Right lung (tissue), 10 donors: ENCODE measurements at places on chromosomes 2 and 18.

DNA sequence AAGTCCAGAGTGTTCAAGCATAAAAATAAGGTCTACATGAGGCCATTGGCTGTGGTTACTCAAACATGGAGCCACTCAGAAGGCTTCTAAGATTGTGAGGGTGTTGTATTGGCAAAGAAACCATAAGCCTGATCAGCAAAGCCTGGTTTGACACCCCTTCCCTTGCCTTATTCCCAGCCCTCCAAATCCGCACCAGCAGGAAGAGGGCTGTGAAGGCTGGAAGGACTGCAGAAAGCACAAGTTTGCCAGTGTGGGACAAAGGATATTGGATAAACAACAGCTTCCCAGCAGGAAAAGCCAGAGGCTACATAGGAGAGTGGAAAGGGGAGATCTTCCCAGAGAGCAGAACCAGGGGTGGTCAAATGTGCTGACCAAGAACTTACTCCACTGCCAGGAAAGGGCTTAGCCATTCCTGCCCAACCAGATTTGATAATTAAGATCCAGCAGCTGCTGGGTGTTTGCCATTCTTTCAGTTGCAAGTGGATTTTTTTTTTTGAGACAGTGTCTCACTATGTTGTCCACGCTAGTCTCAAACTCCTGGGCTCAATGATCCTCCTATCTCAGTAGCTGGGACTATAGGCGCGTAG, 1.5 kb upstream of the PRKAG3 start:
- no peak for DNase-seq

DNA sequence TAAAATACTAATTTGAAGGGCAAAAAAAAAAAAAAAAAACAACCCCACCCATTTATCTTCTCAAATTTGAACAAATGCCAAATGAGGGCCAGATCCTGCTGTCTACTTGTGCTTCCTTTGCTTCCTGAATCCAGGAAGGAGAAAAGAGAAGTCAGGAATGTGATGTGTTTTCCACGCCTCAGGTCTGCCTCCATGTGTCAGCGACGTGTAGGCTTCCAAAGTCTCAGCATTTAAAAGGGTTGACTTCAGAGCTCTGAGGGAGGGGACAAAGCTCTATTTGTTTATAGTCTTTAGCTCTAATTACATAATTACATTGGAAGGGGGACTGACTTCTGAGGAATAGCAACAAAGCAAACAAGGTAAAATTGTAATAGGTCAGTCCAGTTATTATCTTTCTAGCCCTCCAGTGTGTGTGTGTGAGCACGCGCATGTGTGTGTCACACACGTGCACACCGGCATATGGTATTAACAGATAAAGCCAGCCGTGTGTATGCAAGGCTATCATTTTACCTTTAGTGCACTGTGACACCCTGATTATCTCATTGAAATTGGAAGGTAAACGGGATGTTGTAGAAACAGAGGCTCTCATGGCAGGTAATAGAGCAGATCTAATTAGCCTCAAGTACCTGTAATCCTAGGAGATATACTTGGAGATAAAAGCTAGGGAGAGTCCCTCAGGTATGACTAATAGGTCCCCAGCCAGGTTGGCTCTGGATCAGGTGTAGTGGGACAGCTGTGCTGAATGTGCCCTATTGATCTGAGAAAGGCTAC, 911.4 kb upstream of the ZEB2 start:
- no peak for DNase-seq

DNA sequence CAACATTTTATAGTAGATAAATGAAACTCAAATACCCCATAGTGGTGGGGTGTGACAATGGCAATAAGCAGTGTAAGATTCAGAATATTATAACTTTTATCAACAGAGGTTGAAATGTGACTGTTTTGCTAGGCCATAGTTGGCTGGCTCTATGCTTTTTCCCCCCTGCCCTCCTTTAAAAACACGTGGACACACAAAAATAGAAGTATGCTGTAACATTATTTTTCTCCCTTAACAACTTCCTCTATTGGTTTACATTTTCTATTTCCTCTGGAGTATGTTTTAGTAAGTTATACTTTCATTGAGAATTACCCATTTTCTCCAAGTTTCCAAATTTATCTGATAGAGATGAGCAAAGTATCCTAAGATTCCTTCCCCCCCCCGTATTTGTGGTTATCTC, 31.1 kb downstream of the NDUFAF7 start:
- DNase-seq, result no peak

DNA sequence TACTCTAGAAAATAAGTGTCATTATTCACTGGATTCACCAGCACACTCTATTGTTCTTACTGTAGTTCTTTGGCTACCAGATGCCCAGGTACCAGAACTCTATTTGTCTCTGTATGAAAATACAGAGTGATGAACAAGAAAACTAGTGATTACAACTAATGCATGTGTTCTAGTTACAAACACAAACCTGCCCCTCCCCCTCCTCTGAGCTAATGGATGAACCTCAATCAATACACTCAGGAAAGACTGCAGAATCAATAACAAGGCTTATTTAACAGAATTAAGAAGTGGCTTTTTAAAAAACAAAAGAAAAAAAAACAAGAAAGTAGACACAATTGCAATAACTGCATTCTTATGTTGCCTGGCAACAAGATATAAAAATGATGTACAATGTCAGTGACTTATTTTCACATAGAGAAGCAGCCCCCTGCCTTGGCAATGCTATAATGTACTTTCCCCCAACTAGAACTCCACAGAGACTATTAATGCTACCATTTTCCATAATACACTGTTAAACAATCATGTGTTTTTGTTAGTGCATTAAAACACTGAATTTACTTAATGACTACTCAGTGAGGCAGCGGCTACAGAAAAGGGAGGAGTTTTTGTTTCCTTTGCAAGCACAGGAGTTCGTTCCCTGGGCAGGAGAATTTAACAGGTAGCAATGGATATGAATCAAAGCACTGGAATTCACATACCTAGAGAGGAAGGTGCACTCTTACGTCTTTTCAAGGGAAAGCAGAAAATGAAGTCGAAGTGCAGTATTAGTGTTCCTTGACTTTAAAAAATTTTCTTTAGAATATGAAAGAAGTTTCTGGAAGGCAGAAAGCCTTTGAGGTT, 318.8 kb upstream of the REV1 start:
- DNase-seq, result no peak

DNA sequence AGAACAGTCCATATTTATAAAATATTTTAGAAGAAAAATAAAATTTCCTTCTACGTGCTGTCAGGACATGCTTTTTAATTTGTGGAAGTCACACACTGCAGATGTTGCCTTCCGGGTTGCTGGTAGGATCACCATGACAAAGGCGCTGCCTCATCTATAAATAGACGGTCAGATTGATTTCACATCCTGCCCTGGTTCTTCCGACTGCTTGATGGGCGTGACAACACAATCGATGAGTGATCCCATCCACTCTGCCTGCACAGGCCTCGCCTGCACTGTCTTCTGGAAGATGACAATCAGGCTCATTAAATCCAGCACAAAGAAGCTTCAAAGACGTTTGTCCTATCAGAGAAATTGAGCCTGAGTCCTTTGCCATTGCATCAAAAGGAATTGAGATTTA, 318.9 kb upstream of the TRIB2 start:
- DNase-seq, result no peak

GRCh38 chr2:12504443-12504842, 212.3 kb upstream of the TRIB2 start:
- no peak for DNase-seq

- DNase-seq, result peak; percentile 9
These were observed 238.5 kb upstream of the ERBB4 start for GRCh38 chr2:212777020-212777491.

GRCh38 chr18:62768558-62768943, 53.2 kb downstream of the PHLPP1 start:
- DNase-seq, result no peak

DNA sequence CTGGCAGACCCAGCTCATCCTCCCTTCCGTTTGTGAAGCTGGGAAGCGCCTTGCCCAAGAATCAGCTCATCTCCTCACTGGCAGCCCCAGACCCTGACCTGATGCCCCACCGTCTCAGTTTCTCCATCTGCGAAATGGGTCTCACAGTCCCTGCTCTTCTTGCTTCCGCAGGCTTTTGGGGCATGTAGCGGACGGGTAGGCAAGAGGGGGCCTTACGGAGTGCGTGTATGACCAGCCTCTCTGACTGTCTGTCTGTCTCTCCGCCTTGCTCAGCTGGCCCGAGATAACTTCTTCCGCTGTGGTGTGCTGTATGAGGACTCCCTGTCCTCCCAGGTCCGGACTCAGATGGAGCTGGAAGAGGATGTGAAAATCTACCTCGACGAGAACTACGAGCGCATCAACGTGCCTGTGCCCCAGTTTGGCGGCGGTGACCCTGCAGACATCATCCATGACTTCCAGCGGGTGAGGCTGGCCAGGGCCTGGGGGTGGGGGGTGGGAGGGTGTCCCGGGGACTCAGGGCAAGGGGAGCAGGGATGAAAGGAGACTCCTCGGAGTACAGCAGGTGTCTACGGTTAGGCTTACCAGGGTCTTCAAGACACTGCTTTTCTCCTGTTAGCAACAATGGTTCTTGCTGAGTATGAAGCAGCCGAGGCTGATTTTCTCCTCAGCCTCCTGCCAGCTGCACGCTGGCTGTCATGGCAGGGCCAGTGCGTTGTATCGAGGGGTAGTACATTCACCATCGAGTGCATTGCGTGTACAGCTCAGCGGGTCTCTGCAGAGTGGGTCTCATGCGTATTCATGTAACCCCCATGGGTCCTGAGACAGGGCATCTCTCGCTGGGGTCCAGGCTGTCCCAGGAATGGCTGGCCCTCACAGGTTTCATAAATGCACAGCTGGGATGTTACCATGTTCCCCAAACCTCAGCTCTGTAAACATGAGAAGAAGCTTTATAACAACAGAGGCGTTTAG, 10.9 kb downstream of the ITM2C start:
- DNase-seq, result no peak

GRCh38 chr2:71895320-71896161, 252.1 kb downstream of the CYP26B1 start:
- DNase-seq, result no peak

- DNase-seq, result no peak
These were observed 62.9 kb downstream of the AFTPH start for GRCh38 chr2:64586883-64587481.

- DNase-seq, result peak; percentile 2
These were observed 757.1 kb upstream of the CDH7 start for GRCh38 chr18:64993695-64994094.

- no peak for DNase-seq
These were observed 158.7 kb upstream of the ZC3H15 start for GRCh38 chr2:186327251-186327868.

DNA sequence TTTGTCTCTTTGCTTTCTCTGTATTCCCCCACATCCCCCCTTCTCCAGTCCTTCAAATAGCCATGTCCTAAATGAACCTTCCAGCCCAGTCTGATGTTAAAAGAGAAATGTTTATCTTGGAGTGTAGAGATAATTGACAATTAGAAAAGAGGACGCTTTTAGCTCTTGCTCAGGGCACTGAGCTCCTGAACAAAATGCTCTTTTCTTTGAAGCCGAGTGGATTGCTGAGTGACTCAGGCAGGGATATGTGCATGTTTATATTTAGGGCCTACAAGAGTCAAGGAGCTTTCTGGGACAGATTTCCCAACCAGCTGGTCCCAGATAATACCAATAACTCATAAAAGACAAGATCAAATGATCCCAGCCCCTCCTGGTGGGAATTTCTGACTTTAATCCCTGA, 88.0 kb upstream of the SETBP1 start:
- DNase-seq, result no peak

DNA sequence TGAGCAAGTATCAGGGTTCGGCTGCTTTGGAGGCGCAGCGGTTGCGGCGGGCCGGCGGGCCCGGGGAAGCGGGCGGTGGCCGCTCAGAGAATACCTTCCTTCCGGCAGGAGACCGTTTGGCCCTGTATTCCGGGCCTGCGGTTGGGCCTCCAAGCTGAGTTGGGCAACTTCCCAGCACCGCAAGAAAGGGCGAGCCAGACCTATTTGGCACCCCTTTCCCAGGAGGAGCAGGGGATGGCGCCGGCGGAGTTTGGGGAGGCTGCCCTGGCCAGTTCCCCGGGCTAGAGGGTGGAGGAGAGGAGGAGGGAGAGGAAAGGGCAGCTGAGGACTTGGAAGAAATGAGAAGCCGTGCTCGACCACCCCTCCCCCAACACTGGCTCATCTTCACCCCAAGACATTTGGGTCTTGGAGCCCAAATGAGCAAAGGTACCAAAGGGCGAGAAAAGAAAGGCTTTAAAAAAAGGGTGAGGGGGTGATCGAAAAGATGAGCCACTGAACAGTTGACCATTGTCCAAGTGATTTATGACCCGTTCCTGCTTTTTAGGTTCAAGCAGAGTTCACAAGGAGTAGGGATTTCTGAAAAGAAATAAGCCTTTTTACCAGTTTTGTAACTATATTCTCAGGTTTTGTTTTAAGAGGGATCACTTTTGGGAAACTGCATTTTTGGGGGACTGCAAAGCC, 8.4 kb downstream of the HOXD3 start:
- DNase-seq, result no peak

- no peak for DNase-seq
These were observed 781.1 kb upstream of the FSHR start for GRCh38 chr2:49935449-49935848.

- no peak for DNase-seq
These were observed 15.9 kb downstream of the KLHL41 start for GRCh38 chr2:169525434-169525833.

- DNase-seq, result no peak
These were observed 542 bp upstream of the RNF103 start for GRCh38 chr2:86624267-86624547.

DNA sequence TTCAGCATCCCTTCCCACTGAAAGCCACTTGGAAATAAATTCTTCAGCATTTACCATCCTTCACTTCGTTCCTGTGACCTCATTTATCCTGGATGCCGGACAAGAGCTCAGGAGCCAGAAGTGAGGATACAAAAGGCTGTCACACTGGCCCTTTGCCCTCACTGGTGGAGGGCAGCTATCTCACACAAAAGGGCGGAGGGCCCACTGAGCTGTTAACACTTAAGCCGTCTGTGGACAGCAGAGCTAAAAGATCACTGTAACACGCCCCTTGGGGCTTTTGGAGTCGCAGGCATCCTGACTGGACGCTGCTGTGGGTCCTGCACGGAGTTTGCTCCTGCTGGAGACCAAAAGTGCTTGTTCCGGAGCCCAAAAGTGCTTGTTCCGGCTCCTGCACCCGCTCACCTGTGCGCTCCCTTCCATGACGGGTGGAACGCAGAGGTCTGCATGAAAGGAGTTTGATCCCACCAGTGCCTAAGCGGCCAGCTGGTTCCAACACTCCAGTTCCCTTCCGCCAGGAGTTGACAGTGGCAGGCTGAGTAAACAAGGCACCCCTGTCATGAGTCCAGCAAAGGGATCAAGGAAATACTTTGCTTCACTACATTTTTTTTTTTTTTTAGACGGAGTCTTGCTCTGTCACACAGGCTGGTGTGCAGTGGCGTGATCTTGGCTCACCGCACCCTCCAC, 572.0 kb upstream of the LINC00305 start:
- DNase-seq, result no peak

DNA sequence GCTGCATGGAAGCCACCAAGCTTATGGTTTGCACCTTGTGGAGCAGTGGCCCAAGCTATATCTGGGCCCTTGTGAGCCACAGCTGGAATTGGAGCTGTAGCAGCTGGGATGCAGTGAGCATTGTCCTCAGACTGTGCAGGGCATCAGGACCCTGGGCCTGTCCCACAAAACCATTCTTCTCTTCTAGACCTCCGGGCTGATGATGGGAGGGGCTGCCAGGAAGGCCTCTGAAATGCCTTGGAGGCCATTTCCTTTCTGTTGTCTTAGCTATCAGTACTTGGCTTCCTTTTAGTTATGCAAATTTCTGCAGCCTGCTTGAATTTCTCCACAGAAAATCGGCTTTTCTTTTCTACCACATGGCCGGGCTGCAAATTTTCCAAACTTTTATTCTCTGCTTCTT, 46.4 kb upstream of the CSRNP3 start:
- DNase-seq, result no peak
